ENCODE measurements at places on chromosomes 7 and 10. TPM values are rescaled to one million over a fixed set of nuclear protein-coding genes. Genes with fewer than 3 reads are reported as not detected.

- DNase-seq = no peak
These were observed 98.5 kb upstream of the CTTNBP2 start for GRCh38 chr7:117971556-117972244.

- peak; percentile 37 for DNase-seq
These were observed 582.4 kb downstream of the SUGCT start for GRCh38 chr7:40717242-40717641.

- DNase-seq = no peak
These were observed 35.9 kb upstream of the ANK3 start for GRCh38 chr10:60425392-60426110.

DNA sequence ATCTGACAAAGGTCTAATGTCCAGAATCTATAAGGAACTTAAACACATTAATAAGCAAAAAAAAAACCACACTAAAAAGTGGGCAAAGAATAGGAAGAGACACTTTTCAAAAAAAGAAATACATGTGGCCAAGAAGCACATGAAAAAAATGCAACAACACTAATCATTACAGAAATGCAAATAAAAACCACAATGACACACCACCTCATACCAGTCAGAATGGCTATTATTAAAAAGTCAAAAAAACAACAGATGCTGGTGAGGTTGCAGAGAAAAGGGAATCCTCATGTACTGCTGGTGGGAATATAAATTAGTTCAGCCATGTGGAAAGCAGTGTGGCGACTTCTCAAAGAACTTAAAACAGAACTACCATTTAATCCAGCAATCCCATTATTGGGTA lies 119.0 kb downstream of the LMBR1 start:
- DNase-seq = no peak

Gene CH25H
- total RNA-seq = 1.7 TPM

Gene AKR1C2
- total RNA-seq = 16.6 TPM

Gene WDR86
- total RNA-seq = 4.0 TPM

Gene POLR2J2
- total RNA-seq = not detected

Gene EGR2
- total RNA-seq = 11.9 TPM
